HT-29 (cell line): ENCODE measurements at places on chromosomes 3 and 15. TPM values are rescaled to one million over a fixed set of nuclear protein-coding genes. Genes with fewer than 3 reads are reported as not detected.

LTF gene
- total RNA-seq = 0.03 and 1.1 TPM in 2 replicates

SLCO2A1 gene
- total RNA-seq = not detected in 2 replicates

TICRR gene
- 14.9 and 15.2 TPM in 2 replicates for total RNA-seq

FAM219B gene
- 66.1 and 66.2 TPM in 2 replicates for total RNA-seq

MFSD1 gene
- total RNA-seq = 25.1 and 34.1 TPM in 2 replicates

KLF15 gene
- total RNA-seq = 8.2 and 12.8 TPM in 2 replicates

SAMMSON gene
- not detected in 2 replicates for total RNA-seq

NPAP1 gene
- total RNA-seq = not detected in 2 replicates

PCBP4 gene
- 17.8 and 19.3 TPM in 2 replicates for total RNA-seq

RTP4 gene
- total RNA-seq = 0.05 and 0.23 TPM in 2 replicates

GRCh38 chr3:42300013-42300412 is 34.0 kb upstream of the CCK start:
- peak; percentile 23 for DNase-seq

GRCh38 chr3:37986479-37987314 is 3.9 kb upstream of the VILL start:
- DNase-seq = peak; percentile 87

DNA sequence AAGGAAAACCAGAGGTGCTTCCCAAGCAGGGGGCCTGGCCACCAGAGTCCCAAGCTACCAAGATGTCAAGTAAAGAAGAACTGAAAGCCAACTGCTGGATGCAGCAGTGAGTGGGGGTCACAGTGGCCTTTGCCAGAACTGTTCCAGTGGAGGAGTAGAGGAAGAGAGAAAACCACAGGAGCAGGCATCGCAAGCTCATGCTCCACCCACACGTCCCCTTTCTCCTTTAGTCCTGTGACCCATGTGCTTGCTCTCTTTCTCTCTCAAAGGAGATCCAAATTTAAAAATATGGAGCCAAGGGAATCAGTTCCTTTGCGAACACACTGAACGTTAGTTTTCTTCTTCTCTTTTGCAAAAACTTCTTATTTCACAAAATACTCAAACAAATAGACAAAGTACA is 12.4 kb upstream of the ABHD2 start:
- no peak for DNase-seq

DNA sequence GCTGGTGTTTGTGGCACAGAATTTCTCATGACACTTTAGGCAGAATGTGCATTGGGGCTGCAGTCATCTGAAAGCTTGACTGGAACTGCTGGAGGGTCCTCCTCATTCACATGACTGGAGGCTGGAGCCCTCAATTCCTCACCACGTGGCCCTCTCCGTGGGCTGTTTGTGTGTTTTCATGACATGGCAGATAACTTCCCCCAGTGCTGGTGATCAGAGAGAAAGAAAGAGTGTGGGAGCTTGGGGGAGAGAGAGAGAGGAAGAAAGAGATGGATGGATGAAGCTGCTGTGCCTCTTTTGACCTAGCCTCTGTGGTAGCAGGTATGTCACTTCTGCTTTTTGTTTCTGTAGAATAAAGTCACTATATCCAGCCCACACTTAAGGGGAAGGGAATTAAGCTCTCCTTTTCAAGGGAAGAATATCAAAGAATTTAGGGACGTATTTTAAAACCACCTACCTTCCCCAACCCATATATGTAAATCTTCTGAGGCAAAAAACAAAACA is 169.6 kb upstream of the IL12A start:
- DNase-seq = no peak

- no peak for DNase-seq
Observed at GRCh38 chr3:128740621-128741020, 14.6 kb downstream of the RAB7A start.

- no peak for DNase-seq
Observed at GRCh38 chr15:88002706-88003105, 253.8 kb downstream of the NTRK3 start.

GRCh38 chr3:16372362-16373292 is 107.6 kb downstream of the OXNAD1 start:
- no peak for DNase-seq

DNA sequence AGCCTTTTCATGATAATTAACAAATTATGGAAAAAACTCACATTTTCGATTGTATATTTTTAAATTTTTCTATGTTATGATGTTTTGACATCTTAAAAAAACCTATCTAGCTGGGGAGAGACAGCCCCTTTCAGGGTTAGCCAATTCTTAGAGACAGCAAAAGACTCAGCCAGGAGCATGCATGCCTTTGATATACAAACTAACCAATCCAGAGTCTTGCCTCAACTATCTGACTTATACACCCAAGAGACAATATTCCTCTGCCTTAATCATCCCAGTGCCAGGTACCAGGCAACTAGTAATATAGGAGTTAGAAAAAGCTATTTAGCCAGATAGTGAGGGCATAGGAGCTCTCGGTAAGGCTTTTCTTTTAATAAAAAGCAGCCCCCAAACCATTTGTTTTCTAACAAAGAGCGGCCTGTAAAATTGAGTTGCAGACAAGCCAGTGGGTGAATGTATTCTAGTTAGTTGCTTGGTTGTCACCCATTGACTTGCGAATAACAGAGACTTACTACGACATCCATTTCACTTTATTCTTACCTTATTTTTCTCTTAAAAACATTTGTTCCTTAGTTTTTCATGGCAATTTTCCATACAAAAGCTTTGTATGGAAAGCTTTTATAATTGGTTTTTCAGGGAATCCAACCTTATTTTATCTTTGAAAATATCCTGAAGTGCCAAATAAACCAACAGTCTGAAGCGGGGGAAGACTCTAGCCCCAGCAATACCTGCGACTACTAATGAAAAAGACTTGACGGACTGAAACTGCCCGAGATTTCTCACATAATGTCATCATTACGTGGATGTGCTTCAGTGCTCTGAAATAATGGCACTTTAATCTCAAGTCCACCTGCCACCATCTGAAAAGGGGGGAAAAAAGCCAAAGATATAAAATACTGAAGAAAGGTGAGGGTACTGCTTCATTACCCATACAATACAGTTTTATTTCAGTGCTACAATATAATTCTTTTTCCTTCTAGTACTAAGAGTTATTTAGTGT is 64.6 kb upstream of the ATP2C1 start:
- no peak for DNase-seq

DNA sequence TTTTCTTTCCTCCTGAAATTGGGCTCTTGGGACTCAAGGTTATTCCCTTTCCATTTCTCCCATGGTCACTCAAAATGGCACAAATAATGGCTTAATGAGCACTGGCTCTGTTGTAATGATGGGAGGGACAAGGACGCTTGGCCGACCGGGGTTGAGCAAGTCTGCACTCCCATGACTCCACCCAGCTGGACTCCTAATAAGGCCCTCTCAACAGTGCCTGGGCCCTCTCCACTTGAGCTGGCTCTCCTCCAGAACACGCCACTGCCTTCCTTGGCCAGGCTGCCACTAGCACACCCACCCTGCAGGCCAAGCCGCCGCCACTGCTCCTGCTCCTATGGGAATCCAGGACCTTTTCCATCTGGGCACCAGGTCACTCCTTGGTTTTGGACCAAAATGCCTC is 42.3 kb downstream of the ADCY5 start:
- DNase-seq = no peak
